Activated CD4-positive, alpha-beta T cell treated with anti-CD3 and anti-CD28 coated beads, Interleukin-2, Interleukin-6, amounts not matched to agents 100 ng/mL and 50 ng/mL, durations not matched to agents 16 hours and 8 hours (primary cell): ENCODE measurements at places on chromosomes 6 and 20.

DNA sequence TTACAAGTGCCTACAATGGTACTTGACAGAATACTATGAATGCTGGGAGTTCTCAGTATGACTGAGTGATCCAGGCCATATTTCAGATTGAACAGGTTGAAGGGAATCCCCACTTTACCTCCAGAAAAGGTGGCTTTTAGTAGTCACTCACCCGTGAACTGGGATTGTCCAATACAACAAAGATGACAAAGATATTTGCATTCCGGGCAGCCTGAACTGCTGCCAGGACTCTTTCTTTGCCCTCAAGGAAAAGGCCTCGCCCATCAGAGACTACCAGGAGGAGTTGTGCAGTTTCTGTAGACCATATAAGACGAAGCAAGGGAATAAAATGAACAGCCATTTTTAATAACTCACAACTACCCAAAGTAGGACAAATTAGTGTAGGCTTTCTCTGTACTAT is 6.3 kb upstream of the LYRM2 start:
- DNase-seq: no peak

DNA sequence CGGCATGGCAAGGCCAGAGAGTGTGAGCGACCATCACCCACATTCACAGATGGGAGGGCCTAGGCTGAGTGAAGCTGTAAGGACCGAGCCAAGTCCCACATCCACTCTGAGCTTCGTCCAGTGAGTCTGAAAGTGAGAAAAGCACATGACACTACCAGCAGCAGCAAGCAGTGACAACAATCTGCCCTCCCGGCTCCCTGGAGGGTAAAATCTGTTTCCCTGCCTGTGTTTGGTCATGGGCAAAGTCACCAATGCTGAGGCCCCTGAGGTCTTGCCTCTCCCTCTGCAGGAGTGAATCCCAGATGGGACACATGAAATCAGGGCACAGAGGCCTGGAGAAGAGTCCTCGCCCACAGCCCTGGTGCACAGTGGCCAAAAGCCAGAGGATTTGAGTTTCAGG is 6.4 kb upstream of the CST7 start:
- DNase-seq: no peak

GRCh38 chr6:89758830-89759229 is 60.8 kb downstream of the MDN1 start:
- no peak for DNase-seq

DNA sequence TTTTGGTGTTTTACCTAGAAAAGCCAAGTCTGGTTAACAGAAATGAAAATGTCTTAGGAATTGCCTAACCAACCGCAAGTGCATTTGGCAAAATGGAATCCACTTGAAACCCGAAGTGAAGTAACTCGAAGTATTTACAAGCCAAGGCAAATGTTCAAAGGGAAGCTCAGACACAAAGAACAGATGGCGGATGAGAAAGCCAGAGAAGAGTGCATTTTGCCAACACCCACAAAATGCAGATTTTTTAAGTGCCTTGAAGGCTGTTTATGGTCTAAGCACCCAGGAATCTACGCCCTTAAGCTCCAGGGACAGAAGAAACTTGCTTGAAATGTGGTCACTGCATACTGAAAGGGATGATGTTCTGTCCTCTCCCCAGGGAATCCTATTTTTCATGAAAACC is 70.0 kb upstream of the TBXT start:
- DNase-seq: no peak

DNA sequence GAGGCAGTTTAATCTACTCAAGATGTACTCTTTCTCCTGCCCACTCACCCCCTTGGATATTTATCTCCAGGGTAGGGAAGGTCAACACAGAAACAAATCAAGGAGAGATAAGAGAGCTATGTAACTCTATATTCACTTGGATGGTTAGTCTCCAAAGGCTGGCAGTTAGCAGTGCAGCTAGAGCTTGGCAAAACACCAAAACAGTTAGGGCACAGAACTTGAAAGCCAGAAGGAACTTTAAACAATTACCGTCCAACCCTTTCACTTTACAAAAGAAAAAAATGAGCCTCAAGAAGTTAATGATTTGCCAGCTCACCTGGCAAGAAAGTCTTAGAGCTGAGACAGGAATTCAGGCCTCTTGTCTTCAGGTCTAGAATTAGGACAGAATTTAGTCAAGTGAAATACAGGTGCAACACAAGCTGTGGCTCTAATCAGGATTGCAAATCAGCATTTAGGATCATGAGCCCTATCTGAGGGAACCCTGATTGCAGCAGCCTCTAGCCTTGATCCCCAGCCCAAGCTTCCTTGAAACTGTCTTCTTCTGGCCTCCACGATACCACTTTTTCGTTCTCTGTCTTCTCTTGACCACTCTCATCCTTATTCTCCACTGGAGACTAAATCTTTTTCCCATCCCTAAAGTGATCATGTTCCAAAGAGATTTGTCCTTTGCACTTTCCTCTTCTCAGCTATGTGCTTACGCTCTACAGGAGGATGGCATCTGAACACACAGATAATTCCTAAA is 14.9 kb downstream of the NEDD9 start:
- no peak for DNase-seq

GRCh38 chr20:44012466-44013226 is 98.0 kb downstream of the TOX2 start:
- no peak for DNase-seq

DNA sequence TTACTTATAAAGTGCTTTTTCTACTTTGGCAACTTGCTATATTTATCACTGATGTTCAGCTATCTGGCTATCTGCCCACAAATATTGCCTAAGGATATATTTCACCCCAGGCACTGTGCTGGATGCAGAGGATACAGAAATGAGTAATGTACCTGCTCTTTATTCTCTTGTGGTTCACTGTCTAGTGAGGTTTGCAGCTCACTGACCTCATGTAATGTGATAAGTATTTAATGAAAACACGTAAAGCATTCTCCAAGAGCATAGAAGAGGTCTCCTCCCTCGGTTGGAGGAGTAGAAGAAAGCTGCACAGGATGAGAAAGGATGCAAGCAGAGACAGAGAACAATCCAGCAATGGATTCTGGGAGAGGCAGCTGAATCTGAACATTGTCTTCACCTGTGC is 610.7 kb downstream of the CBLN4 start:
- no peak for DNase-seq

GRCh38 chr6:142300758-142301650 is 803 bp upstream of the ADGRG6 start:
- no peak for DNase-seq
